Activated CD4-positive, alpha-beta T cell treated with anti-CD3 and anti-CD28 coated beads for 4 hours (primary cell): ENCODE measurements at places on chromosomes 7 and 10.

- no peak for DNase-seq
Measured at GRCh38 chr7:141359262-141359661, 191.9 kb upstream of the AGK start.

- DNase-seq = no peak
Measured at GRCh38 chr7:23298141-23298881, 828 bp upstream of the MALSU1 start.

DNA sequence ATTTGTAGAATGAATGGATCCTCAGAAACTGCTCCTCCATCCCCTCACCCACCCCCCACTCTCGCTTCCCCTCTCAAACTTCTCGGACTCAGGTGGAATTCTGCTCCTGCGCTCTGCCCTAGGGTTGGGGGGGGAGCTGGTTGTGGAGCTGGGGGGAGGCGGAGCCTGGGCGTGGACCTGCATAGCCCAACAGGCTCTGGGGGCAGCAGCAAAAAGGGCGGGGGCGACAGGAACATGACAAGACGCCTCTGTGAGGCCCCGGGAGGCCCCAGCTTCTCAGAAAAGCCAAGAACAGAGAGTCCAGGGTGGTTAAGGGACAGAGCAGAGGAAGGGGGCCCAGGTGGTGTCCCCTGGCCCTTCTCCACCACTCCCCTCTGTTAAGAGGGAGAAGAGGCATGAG is 3.5 kb downstream of the TSC22D4 start:
- no peak for DNase-seq

- DNase-seq = no peak
Measured at GRCh38 chr10:75744261-75744660, 312.8 kb downstream of the LRMDA start.

GRCh38 chr7:46468753-46469356 is 547.8 kb upstream of the IGFBP3 start:
- no peak for DNase-seq

- DNase-seq = no peak
Measured at GRCh38 chr7:76125560-76125959, 76.1 kb upstream of the SRRM3 start.

DNA sequence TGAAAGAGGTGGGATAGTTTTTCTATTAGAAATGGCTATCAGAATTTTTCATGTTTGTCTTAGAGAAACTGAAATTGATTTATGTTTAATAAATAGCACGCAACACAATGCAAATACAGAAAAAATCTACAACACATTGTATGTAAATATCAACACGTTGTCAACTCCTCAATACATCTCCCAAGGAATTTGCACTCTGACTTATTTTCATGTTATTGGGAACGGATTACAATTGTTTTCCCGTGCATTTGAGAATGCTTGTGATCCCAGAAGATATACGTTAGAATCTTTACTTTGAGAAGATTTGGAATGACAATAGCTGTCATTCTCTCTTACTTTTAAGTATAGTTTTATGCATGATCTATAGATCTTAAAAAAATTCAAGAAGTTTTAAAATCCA is 313.8 kb upstream of the AKR1E2 start:
- no peak for DNase-seq
